ENCODE measurements at places on chromosomes 11 and 22.
A peak's percentile ranks its signal among the peaks of the same experiment; 100 is the strongest.

- no peak for DNase-seq
Observed at GRCh38 chr11:66459138-66459778, 7.4 kb upstream of the PELI3 start.

GRCh38 chr11:96230686-96231085 lies 112.3 kb downstream of the MAML2 start:
- DNase-seq = no peak

GRCh38 chr22:22235558-22235957 lies 9.0 kb upstream of the VPREB1 start:
- DNase-seq = no peak

GRCh38 chr11:74532501-74533246 lies 39.1 kb upstream of the LIPT2 start:
- DNase-seq = no peak

GRCh38 chr11:24386546-24387397 lies 110.1 kb upstream of the LUZP2 start:
- peak; percentile 42 for DNase-seq

DNA sequence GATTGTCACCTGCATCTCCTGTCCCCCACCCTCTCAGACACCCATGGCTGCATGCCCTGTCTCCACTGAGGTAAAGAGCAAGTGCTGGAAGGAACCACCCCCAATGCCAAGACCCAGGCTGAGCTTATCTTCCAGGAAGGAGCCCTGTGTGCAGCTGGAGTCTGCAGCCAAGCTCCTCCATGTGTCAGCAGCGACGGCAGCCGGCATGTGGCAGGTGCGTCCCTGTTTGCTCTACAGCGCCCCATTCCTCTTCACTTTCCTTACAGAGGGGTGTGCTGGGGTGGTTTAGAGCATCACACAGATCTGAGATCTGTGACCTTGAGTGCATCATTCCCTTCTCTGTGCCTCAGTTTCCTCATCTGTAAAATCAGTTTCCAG lies 7.7 kb upstream of the MN1 start:
- DNase-seq = no peak

DNA sequence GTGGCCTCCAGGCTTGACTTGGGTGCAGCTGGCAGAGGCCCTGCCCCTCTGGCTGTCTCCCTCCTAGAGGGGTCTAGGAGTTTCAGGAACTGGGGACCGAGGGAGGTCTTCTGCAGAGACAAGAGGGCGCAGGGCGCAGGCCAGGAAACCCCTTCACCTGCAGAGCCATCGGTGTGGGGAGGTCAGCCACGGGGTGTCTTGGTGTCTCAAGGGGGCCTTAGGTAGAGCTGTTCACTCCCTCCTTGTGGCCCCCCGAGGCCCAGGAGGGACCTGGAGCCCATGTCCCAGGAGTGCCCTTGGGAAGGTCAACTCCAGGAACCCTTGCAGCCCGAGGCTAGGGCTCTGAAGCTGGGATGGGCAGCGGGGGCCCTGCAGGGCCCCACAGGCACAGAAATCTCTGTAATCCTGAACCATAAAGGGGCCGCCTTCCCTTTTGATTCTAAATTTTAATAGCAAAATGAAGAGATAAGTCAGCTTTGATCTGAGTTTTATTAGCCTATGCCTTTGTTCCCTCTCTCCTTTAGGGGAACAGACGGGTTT lies 31.4 kb upstream of the TH start:
- DNase-seq = no peak

- DNase-seq = no peak
Observed at GRCh38 chr11:79151396-79151795, 289.4 kb downstream of the TENM4 start.

DNA sequence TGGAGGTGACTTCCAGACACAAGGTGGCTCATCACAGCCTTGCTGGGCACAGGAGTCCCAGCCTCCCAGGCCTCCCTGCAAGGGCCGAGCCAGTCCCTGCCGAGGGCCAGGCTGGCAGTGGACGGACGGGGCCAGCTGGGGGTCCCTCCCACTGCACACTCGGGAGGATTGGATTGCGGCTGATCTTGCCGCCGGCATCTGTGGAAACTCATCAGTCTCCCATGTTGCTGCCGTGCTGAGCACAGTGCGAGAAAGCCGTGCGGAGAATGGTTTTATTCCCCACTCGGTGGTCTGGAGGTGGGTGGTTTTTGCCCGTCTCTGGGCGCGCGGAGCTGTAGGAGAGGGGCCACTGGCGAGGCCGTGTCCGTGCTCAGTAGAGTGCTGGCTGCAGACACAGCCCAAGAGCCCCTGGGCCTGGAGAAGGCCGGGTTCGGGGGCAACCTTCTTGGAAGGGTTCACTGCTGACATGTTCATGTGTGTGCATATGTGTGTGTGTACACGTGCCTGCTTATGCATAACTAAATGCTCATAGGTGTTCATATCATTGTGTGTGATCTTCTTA lies 1246.4 kb downstream of the BRD1 start:
- no peak for DNase-seq

DNA sequence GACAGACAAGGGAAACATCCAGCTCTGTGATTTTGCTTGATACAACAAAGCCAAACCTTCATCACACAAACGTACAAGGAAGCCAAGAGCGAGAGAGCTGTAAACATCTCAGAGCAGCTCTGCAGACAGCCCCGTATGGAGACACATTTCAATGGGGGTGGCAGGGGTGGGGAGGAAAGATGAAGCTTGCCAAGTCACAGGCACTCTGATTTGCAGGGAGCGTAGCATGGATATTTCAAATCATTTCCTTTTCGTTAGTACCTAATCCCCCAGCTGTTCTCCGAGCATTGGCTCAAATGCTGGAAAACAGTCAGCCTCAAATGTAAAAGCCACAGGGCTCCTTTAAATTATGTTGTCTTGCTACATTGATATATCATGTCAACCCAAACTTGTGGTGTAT lies 458.9 kb upstream of the CADM1 start:
- peak; percentile 60 for DNase-seq

DNA sequence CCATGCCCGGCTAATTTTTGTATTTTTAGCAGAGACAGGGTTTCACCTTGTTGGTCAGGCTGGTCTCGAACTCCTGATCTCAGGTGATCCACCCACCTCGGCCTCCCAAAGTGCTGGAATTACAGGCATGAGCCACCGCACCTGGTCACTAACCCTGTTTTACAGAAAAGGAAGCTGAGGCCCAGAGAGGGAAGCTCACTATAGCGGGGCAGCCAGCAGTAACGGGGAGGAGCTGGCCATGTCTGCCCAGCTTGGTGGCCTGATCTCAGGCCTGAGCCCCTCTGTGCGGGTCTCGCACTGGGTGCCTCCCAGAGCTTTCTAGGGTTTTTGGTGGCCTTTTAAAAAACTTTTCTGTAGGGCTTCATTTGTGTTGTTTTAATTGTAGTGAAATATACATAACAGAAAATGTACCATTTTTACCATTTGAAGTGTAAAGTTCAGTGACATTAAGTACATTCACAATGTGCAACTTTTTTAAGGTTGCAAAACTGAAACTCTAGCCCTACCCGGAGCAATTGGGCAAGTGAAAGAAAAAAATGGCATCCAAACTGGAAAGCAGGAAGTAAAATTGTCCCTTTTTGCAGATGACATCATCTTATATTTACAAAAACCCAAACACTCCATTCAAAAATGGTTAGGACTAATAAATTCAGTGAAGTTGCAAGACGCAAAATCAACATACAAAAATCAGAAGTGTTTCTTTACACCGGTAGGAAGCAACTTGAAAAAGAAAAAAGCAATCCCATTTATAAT lies 14.5 kb upstream of the CYTH4 start:
- DNase-seq = no peak

- DNase-seq = peak; percentile 58
Observed at GRCh38 chr11:120303004-120303637, 22.0 kb upstream of the TLCD5 start.

DNA sequence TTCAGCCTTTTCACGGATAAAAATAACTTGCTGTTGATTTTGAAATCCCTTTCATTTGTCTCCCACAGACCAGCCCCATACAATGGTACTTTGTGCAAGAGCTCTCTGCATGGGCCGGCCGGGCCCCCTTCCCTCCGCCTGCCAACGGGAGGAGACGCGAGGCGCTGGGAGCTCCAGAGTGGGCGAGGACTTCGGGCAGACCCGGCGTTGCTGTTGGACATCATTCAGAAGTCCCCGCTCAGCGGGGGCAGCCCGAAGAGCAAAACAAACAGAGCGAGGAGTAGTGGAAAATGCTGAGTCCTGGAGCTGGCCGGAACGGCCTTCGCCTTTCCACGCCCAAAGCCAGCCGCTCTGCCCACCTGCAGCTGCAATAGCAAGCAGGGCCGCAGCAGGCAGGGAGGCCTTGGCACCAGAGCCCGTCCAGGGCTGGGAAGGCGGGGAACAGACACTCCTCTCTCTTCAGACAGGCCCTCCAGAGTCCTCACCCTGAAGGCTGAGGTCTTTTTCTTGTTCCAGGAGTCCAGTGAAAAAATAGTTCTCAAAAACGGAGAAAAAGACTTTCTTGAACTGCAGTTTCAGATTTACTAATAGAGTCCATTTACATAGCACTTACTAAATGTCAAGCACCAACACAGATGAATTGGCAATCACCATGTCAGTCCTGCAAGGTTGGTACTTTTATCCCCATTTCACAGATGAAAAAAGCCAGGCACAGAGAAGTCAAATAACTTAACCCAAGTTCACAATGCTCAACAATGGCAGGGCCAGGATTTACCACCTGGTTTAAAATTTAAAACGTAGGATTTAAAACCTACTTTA lies 135.5 kb downstream of the ETS1 start:
- no peak for DNase-seq

DNA sequence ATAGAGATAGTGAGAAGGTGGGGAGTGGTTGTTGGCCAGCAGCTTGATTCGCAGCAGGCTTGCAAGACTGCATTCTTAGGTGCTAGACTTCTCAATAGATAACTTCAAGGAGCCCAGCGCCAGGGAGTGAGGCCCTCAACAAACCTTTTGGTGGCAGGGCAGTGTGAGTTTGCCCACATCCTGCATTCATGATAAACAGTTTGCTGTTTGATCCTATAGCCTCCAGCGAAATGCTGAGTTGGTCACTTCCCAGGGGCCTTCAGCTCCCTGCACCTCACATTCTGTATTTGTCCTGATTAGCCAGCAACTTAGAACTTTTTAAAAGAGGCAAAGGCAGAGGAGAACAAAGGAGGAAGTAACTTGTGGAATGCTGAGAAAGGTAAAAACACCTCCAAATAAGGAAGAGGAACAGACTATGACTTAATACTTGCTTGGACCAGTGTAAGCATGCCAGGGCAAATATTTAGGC lies 25.1 kb downstream of the OR10A6 start:
- DNase-seq = no peak

- DNase-seq = no peak
Observed at GRCh38 chr11:58898106-58898505, 41.2 kb upstream of the GLYATL1 start.

GRCh38 chr22:27761665-27762064 lies 39.9 kb downstream of the MN1 start:
- DNase-seq = no peak

DNA sequence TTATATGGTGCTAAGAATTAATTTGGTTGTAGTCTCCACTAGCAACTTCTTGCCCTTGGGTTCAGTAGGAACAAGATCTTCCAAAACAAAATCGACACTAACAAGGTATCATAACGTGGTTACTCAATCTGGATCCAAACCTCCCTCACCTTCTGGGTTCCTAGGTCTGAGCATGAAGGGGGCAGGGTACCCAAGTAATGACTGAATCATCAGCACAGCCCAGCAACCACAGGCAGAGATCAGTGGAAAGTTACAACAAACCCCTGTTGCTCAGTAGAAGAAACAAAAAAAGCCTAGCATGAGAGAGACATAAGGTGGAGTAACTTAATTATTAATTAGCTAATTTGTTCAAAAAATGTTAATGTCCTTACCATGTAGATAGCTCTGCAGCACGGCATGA lies 221.4 kb downstream of the BLID start:
- DNase-seq = peak; percentile 68

DNA sequence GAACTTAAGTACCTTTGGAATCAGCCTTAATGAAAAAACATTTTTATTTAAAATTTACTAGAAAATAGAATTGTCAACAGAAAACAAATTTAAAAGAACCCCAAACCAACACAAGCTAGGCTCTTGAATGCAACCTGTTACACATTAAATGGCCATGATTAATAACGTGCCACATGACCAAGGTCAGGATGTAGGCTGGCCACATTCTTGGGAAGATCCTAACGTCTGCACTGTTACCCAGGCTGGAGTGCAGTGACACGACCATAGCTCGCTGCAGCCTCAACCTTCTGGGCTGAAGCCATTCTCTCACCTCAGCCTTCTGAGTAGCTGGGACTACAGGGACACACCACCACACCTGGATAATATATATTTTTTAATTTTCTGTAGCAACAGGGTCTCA lies 126.4 kb upstream of the APOA1 start:
- DNase-seq = no peak

GRCh38 chr11:92830377-92831155 lies 138.9 kb upstream of the MTNR1B start:
- DNase-seq = no peak

DNA sequence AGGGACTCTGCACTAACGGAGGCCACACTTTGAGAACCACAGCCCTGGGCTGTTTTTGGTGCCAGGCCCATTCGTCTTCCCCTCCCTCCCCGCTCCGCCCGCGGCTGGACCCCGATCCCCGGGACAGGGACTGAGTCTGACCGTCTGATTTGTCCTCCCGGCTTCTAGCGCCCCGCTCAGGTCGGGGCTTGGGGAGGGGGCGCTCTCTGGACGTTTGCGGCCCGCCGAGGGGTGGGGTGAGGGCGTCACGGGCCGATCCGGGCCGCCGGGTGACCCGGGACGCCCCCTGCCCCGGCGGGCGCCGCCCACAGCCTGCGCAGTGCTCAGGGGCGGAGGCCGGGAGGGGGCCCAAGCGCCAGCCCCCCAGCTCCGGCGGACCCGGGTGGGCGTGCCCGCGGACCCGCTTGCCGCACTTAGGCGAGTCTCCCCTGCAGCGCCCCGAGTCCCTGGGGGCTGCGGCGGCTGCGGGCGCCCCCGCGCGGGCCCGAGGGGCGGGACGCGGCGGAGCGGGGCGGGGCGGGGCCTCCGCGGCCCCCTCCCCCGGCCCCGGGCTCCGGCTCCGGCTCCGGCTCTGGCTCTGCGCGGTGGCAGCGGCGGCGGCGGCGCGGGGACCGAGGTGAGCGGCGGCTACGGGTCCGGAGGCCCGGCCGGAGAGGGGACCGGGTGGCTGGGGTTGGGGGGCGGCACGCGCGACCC lies 33.7 kb upstream of the PRR5 start:
- no peak for DNase-seq

- no peak for DNase-seq
Observed at GRCh38 chr22:32175115-32175514, 16.0 kb upstream of the C22orf42 start.
